ENCODE measurements at places on chromosomes 5 and 9. TPM values are rescaled to one million over a fixed set of nuclear protein-coding genes. Genes with fewer than 3 reads are reported as not detected.

DNA sequence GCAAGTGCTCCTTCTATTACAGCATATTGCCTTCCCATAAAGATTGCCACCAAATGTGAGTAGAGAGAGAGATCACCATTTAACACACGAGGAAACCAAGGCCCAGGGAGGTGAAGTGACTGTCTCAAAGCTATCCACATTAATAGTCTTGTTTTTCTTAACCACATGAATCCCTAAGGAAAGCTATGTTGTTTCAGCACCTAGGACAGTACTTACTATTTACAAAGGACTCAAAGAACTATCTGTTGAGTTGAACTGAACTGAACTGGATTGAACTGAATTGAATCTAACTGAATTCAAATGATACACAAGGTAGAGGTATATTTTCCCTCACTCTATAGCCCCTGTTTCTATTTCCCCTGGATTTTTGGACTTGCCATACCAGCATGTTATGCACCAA, 430.4 kb downstream of the CAAP1 start:
- H3K4me1 ChIP-seq = no peaks in the 10 kb centered on the region
- H3K36me3 ChIP-seq = no peaks in the 10 kb centered on the region
- DNase-seq = no peak

- H3K4me3 ChIP-seq = peak overlapping the region; percentile 20
- H3K4me1 ChIP-seq = peaks cover 45% of the 10 kb centered on the region
- no peak for DNase-seq
- no peaks in the 10 kb centered on the region for H3K36me3 ChIP-seq
- peak overlapping the region; percentile 99 for H3K27ac ChIP-seq
- H3K27me3 ChIP-seq = no peaks in the 10 kb centered on the region
These were observed 130.9 kb downstream of the C9orf50 start for GRCh38 chr9:129489838-129490582.

DNA sequence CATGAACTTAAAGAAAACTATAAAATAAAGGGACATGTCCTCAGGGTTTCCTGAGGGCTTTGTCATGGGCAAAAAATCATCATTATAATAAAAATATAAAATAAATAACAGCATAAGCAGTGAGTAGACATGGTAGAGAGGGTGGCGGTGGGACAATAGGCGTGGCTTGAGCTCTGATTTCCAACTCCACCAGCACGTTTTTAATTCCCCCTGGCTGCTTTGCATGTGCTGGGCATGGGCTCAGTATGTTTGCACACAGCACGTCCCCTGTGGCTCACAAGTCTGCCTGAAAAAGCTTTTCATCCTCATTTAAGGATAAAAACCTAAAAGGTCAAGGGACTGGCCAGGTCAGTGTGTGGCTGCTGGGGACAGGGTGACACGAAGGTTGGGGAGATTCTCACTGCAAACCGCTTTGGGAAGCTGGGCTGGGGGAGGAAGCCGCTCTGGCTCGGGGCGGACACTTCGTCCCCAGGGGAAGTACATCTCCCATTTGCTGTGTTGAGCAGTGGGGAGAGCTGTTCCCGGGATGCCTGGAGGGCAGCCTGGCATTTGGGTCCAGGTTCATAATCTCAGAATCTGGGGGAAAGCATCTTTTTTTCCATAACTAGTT, 32.6 kb downstream of the NKX2-5 start:
- peaks cover 2% of the 10 kb centered on the region for H3K27me3 ChIP-seq
- H3K4me3 ChIP-seq = no peak overlapping the region
- peaks cover 8% of the 10 kb centered on the region for H3K4me1 ChIP-seq
- H3K36me3 ChIP-seq = no peaks in the 10 kb centered on the region
- DNase-seq = no peak
- peak overlapping the region; percentile 30 for H3K27ac ChIP-seq

DNA sequence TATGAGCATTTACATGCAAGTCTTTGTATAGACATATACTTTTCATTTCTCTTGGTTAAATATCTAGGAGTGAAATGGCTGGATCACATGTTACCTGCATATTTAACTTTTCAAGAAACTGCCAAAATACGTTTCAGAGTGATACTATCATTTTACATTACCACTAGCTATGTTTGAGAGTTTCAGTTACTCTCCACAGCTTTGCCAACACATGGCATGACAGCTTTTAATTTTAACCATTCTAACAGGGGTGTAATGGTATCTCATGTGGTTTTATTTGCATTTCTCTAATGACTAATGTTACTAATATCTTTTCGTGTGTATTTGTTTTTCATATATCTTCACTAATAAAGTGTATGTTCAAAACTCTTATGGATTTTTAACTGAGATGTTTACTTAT, 99.8 kb downstream of the DTWD2 start:
- H3K27ac ChIP-seq = no peak overlapping the region
- no peaks in the 10 kb centered on the region for H3K36me3 ChIP-seq
- H3K4me1 ChIP-seq = no peaks in the 10 kb centered on the region
- H3K27me3 ChIP-seq = no peaks in the 10 kb centered on the region
- no peak for DNase-seq

DNA sequence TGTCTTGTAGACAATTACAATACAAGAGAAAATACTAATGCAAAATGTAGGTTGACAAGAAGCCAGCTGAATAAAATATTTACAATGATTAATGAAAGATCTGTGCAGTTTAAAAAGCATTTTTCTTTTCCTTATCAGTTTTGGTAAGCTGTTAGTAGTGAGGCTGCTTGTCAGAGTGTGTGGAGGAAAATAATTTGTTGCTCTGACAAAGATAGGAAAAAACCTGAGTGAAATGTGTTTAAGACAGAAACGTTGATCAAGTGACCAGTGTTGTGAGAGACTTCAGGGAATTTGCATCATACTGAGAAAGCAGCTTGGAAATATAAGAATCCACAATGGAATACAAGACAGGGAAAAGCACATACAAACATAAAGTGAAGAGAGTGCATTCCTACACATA, 360.3 kb upstream of the CDH18 start:
- DNase-seq = no peak
- H3K4me1 ChIP-seq = no peaks in the 10 kb centered on the region
- H3K27me3 ChIP-seq = no peaks in the 10 kb centered on the region

PCSK1 gene
- polyA plus RNA-seq = not detected

ISL1 gene
- 2.4 TPM for polyA plus RNA-seq

B4GALT7 gene
- polyA plus RNA-seq = 34.9 TPM

ANKRD18B gene
- 16.9 TPM for polyA plus RNA-seq

ACOT12 gene
- polyA plus RNA-seq = not detected

Measured in keratinocyte (primary cell).